ENCODE measurements at places on chromosomes 11 and 22.
A peak's percentile ranks its signal among the peaks of the same experiment; 100 is the strongest.

GRCh38 chr11:117837070-117837776 is 12.7 kb upstream of the FXYD2 start:
- DNase-seq, result no peak

GRCh38 chr11:23078289-23078971 is 218.2 kb upstream of the CCDC179 start:
- no peak for DNase-seq

- no peak for DNase-seq
Measured at GRCh38 chr11:30025396-30026139, 8.7 kb upstream of the KCNA4 start.

GRCh38 chr11:114088836-114089235 is 29.3 kb downstream of the ZBTB16 start:
- no peak for DNase-seq

DNA sequence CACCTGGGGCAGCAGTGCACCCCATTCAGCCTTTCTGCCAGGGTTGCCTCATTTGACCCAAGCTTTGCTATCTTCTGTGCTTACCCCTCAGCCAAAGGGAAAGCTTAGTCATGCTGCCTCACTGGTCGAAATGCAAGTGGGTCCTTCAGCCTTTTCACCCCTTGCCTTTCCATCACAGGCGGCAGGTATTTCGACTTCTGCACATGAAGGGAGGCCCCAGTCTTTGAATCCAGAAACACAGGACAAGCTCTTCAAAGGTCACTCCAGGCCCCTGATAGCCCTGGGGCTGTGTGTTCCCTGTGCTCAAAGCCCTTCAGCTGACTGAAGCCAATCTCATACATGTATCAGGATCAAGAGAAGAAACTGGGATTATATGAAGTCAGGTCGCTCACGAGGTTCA is 129.7 kb downstream of the SNX19 start:
- DNase-seq, result no peak

GRCh38 chr11:86383041-86383955 is 8.6 kb downstream of the CCDC81 start:
- DNase-seq, result no peak

GRCh38 chr11:82080160-82080559 is 653.5 kb downstream of the FAM181B start:
- DNase-seq, result no peak

- no peak for DNase-seq
Measured at GRCh38 chr11:59553323-59553722, 42.0 kb downstream of the OR4D9 start.

DNA sequence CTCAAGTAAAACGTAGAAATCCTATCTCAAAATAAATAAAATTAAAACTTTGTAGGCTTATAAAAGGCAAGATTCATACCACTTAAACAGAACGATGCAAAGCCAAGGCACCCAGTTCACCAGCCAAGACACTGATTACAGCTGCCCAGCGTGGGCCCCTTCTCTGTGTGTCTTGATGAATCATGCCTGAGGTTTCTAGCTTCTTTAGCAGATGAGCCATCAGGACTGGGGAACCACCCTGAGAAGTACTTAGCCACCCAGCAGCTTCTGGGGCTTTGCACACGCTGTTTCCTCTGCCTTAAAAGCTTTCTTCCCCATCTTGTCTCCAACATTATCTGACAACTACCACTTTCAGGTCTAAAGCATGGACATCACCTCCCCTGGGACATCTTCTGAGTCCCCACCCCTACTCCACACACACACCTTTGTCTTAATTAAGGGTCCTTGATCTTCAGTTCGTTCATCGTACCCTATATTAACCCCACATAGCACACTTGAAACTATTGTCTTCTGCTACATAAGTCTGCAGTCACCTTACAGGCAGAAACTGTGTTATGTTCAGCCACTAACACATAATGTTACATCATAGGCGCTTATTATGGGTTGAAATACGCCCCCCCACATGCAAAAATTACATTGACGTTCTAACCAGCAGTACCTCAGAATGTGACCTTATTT is 8.7 kb upstream of the LAYN start:
- no peak for DNase-seq

DNA sequence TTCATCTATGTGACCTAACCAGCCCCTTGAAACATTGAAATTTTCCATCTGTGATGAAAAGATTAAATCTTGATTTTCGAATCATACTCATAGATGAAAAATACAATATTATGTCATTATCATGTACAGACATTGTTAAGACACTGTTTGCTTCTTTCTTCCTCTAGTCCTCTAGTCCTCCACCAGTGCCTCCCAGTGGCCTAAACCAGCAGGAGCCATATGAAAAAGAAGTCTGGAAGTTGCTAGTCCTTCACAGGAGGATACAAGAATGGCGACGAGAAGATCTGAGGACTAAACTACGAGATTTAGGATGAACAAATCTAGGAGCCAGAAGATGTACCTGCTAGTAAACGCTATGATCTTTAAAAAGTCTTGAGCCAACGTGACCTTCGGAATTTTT is 134.1 kb downstream of the SLC17A6 start:
- DNase-seq, result no peak

DNA sequence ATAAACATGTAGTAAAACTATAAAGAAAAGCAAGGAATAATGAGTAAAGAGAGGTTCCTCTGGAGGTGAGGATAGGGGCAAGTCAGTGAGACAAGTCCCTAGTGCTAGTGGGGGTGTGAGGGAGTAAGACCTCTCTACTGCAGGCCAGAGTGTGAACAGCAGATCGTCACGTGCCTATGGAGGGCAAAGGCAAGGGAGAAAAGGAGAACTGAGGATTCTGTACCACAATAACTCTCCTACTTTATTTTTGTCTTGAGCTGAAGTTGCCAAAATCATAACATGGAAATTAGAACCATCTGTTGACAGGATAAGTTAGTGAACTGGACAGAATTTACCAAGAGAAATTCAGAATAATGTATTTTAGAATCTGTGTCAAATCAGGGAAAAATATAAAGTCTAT is 77.6 kb downstream of the ENTHD1 start:
- DNase-seq, result no peak

DNA sequence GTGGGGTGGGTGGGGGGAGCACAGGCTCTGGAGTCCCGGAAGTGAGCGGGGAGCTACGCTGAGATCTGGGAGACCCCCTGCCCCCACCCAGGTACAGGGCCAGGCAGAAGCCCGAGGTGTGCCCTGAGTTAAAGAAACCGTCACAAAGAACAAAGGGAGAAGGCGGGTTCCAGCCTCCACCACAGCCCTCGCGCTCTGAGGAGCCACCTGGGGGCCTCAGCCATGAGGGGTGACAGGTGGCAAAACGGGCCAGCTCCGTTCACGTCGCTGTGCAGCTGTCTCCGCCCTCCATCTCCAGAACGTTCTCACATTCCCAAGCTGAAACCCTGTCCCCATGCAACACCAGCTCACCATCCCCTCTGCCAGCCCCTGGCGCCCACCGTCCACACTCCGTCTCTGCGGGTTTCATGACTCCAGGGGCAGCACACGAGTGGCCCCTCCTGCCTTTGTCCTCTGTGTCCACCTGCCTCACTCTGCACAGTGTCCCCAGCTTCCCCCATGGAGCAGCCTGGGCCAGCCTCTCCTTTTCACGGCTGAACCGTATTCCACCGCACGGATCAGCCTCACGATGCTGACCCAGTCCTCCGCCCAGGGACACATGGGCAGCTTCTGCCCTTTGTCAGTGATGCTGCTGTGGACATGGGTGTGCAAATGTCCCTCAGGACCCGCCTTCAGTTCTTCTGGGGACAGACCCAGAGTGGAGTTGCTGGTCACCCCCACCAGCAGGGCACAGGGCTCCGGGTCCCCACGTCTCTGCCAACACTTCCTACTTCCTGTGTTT is 1.7 kb upstream of the MUC5B start:
- DNase-seq, result no peak

DNA sequence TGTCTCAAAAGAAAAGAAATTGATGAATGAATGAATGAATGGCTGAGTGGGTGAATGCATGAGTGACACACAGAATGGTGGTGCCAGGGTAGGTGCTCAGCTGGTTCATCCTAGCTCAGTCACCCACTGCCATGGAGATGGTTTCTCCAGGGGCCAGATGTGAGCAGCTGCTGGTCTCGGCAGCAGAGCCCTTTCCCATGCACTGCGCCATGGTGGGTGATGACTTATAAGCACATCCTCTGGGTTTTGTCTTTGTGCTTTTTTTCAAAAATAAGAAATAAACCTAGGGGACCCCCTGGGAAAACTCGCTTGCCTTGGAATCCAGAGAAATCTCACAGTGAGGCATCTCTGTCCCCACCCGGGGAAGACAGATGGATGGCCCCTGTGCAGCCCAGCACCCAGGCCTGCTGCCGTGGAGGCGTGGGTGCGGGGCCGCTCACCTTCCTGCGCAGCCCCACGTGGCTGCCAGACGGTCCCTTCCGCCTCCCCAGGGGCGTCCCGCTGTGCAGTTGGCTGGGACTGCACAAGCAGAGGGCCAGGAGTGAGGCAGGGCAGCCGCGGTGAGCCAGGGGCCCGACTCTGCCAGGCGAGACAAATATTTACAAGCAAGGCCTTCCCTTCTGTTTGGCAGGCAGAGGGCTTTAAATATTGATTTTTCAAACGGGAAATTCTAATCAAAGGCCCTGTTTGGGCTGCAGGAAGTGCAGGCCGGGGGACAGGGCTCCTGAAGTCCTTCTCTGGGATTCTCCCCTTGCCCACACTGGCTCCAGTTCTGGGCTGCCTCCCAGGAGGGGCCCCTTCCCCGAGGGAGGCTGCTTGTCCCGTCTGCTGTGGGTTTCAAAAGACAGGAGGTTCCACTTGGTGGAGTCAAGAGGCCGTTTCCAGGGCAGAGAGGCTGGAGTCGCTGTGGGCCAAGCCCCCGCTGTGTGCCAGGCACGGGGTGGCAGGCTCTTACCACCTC is 24.3 kb downstream of the MPPED1 start:
- no peak for DNase-seq

DNA sequence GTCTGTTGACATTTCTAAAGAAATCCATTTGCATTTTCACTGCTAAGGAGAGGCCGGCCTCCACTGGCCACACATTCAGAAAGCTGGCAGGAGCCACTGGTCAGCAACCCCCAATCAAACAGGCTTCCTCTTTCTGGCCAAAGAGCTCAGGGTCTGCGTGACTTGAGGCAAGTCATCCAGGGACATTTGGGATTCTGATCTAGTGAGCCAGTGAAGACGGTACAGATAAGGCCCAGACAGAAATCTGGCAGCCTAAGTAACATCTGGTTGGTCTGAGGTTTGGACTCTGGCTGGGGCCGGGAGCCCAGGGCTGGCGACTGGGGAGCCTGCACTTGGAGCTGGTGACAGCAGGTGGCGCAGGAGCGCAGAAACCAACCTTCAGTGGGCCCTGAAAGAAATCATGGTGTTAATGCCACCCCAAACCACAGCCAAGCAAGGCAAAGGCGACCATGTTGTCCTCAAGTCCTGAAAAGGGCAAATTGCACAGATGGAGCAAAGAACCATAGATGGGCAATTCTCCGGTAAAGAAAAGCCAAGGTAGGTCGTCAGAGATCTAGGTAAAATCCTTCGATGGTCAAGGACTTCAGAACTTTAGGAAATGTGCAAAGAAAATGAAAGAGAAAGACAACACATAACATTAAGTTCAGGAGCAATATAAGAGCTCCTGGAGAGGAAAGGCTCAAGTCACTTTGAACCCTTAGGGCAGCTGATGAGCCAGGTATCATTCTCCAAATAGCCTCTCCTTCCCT is 99.4 kb upstream of the BLID start:
- DNase-seq, result no peak

GRCh38 chr11:15874704-15875103 is 481.6 kb downstream of the SOX6 start:
- DNase-seq, result no peak

GRCh38 chr11:87290304-87290922 is 252.7 kb downstream of the TMEM135 start:
- peak; percentile 74 for DNase-seq

DNA sequence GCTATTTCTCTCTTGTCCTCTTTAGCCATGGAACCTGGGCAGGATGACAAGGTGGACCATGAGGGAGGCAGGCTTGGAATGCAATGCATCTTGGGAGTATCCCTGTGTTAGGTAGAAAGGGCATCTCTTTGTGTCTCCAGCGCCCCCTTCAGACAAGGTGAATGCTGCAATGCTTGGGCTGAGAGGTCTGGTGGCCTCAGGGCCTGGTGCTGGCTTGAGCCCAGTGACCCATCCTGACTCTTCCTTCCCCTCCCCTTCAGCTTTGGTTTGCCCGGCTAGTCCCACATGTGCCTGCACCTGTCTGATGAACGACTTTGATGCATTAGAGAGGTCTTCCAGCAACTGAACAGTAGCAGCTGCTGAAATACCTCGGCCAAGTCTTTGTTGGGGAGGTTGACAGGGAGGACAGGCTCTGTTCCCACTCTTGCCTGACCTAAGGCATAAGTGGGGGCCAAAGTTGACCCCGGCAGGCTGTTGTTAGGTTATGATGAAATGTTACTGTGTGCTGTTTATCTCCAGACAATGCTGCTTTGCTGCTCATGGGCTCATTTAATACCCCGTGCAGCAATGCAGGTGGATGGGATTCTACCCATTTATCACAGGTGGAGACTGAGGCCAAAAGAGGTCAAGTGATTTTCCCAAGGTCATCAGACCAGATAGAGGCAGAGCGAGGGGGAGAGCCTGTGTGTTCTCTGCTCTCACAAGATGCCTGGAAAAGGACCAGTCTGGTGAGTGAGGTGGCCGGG is 22.5 kb downstream of the MYO18B start:
- DNase-seq, result no peak

GRCh38 chr11:101034076-101034475 is 95.5 kb downstream of the PGR start:
- no peak for DNase-seq

GRCh38 chr22:41838842-41839618 is 6.1 kb downstream of the SREBF2 start:
- DNase-seq, result no peak
